Lung (tissue), 17 donors: ENCODE measurements at places on chromosomes 3 and 15. TPM values are rescaled to one million over a fixed set of nuclear protein-coding genes. Genes with fewer than 3 reads are reported as not detected.

DNA sequence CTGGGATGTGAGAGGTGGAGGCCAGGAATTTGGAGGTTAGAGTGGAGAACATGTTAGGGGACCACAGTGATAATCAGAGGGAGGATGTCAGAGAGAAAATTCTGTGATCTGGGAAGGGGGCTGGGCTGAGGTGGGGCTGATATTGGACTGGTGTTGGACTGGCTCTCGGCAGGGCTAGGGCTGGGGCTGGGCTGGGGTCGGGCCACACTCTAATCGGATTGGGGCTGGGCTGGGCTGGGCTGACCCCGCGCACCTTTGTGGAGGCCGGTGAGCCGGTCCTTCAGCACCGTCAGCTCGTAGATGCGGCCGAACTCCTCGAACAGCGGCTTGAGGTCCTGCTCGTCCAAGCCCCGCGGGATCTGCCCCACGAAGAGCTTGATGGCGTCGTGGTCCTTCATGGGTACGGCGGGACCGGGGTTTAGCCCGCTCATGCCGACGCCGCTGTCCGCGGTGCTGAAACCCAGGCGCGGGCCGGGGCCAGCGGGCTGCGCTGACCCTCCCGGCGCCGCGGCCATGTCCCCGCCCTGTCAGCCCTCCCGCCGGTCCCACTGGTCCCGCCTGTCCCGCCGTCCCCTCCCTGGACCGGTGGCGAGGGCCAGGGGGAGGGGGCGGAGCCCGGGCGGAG lies 485 bp downstream of the CELF6 start:
- no peaks in the 10 kb centered on the region for H3K27me3 ChIP-seq
- no peaks in the 10 kb centered on the region for H3K4me1 ChIP-seq
- H3K36me3 ChIP-seq = no peaks in the 10 kb centered on the region
- DNase-seq = peak; percentile 89
- no peak overlapping the region for H3K27ac ChIP-seq

DNA sequence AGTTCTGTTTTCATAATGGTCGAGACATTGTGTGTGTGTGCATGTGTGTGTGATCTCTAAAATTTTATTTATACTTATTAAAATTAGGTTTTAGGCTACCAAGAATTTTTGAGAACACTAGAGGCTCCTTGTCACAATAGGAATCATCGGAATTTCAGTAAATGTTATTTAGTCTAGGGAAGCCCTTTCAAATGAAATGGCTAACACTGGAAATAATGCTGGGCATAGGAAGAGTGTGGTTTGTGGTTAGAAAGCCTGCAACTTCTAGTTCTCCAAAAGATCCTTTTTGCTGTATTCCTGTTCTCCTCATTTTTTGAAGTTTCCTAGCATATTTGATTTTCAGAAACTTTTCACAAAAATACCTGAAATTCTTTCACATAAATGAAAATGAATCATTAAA lies 92.5 kb upstream of the MBNL1 start:
- no peak overlapping the region for H3K4me3 ChIP-seq
- no peaks in the 10 kb centered on the region for H3K36me3 ChIP-seq
- no peaks in the 10 kb centered on the region for H3K27me3 ChIP-seq
- H3K4me1 ChIP-seq = no peaks in the 10 kb centered on the region
- no peak overlapping the region for H3K27ac ChIP-seq
- DNase-seq = no peak

DNA sequence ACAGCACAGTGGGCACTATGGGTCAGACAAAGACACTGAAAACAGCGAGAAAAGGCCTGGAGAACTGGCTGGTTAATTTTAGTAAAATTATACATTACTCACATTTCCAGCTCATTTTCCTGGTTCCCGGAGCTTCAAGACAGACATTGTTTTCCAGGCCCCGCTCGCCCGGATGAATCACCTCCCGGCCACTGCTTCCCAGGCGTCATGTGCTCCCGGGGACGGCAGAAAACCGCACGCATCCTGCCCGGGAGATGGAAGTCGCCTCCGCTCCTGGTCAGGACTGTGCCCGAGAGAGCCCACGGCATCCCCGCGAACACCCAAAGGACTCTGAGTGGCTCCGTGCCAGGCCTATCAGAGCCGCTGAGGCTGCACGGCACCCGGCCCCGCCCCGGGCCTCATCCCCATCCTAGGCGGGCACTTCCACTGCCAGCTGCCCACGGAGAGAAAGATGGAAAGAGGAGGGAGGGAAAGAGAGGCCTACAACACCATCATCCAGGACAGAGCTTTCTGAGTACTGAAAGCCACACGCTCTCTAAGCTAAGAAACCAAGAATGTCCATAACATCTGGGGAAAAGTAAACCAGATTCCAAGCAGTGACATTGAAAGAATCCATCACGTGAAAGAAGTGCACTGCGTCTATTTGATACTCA lies 75.1 kb downstream of the VGLL4 start:
- H3K27me3 ChIP-seq = no peaks in the 10 kb centered on the region
- peak overlapping the region; percentile 82 for H3K27ac ChIP-seq

Gene PLA2G4D
- 0.15 TPM for total RNA-seq

- no peak overlapping the region for H3K4me3 ChIP-seq
- H3K36me3 ChIP-seq = no peaks in the 10 kb centered on the region
- no peak overlapping the region for H3K27ac ChIP-seq
- H3K27me3 ChIP-seq = no peaks in the 10 kb centered on the region
- H3K4me1 ChIP-seq = no peaks in the 10 kb centered on the region
Measured at GRCh38 chr15:95227235-95227634, 995.9 kb downstream of the MCTP2 start.

- no peak overlapping the region for H3K27ac ChIP-seq
- DNase-seq = no peak
- no peaks in the 10 kb centered on the region for H3K36me3 ChIP-seq
Measured at GRCh38 chr15:70014860-70015490, 82.7 kb downstream of the TLE3 start.

DNA sequence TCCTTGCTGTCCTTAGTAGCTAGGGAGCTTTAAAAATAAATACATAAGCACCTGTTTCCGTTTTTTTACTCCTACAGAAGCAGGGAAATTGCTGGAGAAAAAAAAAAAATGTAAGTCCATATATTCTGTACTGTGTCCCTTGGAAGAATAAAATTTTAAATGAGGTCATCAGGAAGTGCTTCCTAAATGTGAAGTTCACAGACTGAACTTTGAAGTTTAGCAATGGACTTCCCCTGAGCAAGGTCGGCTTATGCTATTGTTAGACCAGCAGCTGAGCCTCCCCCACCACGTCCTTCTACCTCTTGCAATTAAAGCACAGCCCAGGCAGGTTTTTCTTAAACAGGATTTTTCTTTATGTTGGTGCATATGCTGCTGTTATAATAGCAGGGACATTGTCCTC lies 26.3 kb downstream of the LIPC start:
- no peak overlapping the region for H3K4me3 ChIP-seq
- DNase-seq = peak; percentile 36
- no peaks in the 10 kb centered on the region for H3K27me3 ChIP-seq
- peaks cover 4% of the 10 kb centered on the region for H3K4me1 ChIP-seq
- peak overlapping the region; percentile 7 for H3K27ac ChIP-seq
- no peaks in the 10 kb centered on the region for H3K36me3 ChIP-seq

Gene CPLX3
- not detected for total RNA-seq

DNA sequence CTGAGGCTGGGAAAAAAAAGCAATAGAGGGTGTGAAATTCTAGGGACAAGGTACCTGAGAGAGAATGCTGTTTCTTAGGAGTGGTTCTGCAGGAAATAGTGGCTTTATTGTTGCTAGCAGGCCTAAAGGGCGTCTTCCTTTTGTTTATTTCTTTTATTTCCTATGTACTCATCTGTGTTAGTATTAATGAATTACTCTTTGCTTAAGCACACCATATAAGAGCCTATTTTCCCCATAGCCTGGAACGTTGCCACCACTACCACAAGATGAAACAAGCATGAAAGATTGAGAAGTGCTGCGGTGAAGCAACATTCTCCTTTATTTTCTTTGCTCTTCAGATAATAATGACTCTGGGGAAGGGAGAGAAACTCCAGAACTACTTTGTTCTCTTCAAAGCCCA lies 21.3 kb upstream of the GOLIM4 start:
- peak overlapping the region; percentile 46 for H3K27ac ChIP-seq
- H3K27me3 ChIP-seq = no peaks in the 10 kb centered on the region
- DNase-seq = peak; percentile 32

Gene A4GNT
- total RNA-seq = not detected

GRCh38 chr3:183265834-183266417 lies 12.9 kb downstream of the B3GNT5 start:
- H3K4me1 ChIP-seq = peaks cover 9% of the 10 kb centered on the region
- H3K27me3 ChIP-seq = no peaks in the 10 kb centered on the region
- no peak overlapping the region for H3K27ac ChIP-seq
- no peak overlapping the region for H3K4me3 ChIP-seq
- peaks cover 6% of the 10 kb centered on the region for H3K36me3 ChIP-seq

DNA sequence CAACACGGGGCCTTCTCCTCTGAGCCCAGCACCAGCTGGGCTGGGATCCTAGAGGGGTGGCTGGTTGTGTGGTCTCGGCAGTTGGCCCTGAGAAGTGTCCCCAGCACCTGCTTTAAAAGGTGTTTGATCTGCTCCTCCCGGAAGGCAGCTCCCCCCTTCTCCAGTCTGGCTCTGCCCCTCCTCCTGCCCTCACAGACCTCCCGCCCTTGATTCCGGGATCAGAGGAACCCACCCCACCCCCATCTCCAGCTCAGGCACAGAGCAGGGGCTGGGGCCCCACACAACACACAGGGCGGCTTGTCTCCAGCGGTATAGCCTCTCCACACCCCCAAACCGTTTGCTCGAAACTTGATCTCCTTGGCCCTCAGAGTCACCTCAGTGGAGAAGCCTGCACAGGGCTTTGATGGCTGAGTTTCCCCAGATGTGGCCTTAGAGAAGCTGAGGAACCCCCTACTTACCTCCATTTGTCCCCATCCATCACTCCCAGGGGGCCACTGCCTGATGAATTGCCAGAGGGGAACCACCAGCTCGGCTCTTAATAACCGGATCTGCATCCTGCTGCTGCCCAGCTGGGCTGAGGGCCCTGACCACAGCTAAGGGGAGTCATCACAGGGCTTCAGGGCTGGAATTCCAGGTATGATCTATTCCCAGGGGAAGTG lies 6.4 kb upstream of the STRA6 start:
- H3K27ac ChIP-seq = no peak overlapping the region
- DNase-seq = peak; percentile 68
- no peaks in the 10 kb centered on the region for H3K36me3 ChIP-seq
- no peaks in the 10 kb centered on the region for H3K27me3 ChIP-seq
- no peaks in the 10 kb centered on the region for H3K4me1 ChIP-seq

GRCh38 chr15:96585484-96586386 lies 255.2 kb downstream of the NR2F2 start:
- no peak overlapping the region for H3K27ac ChIP-seq
- H3K36me3 ChIP-seq = no peaks in the 10 kb centered on the region
- no peak overlapping the region for H3K4me3 ChIP-seq
- H3K4me1 ChIP-seq = no peaks in the 10 kb centered on the region

- no peak overlapping the region for H3K27ac ChIP-seq
- H3K4me1 ChIP-seq = peaks cover 11% of the 10 kb centered on the region
- DNase-seq = no peak
- peaks cover 23% of the 10 kb centered on the region for H3K36me3 ChIP-seq
- no peaks in the 10 kb centered on the region for H3K27me3 ChIP-seq
- H3K4me3 ChIP-seq = no peak overlapping the region
Measured at GRCh38 chr3:141399200-141399599, 30.9 kb downstream of the ZBTB38 start.

DNA sequence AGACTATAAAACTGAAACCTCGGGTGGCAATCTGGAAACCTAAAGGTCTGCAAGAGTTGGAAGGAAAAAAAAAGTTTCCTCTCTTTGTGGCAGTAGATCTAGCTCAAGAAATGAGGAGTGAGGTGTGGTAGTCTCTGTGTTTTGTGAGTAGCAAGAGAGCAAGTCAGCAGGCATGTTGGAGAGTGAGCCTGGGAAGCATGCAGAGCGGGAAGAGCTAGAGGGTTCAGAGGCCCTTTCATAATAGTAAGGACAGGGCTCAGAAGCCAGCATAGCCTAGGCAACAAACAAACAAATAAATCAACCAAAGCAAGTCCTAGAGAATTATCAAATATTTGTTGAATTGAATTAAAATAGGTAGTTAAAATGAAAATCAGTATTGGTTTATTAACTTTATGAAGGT lies 189.7 kb upstream of the CBLB start:
- H3K4me1 ChIP-seq = no peaks in the 10 kb centered on the region
- no peaks in the 10 kb centered on the region for H3K36me3 ChIP-seq
- no peaks in the 10 kb centered on the region for H3K27me3 ChIP-seq
- no peak overlapping the region for H3K4me3 ChIP-seq
- no peak for DNase-seq
- no peak overlapping the region for H3K27ac ChIP-seq

DNA sequence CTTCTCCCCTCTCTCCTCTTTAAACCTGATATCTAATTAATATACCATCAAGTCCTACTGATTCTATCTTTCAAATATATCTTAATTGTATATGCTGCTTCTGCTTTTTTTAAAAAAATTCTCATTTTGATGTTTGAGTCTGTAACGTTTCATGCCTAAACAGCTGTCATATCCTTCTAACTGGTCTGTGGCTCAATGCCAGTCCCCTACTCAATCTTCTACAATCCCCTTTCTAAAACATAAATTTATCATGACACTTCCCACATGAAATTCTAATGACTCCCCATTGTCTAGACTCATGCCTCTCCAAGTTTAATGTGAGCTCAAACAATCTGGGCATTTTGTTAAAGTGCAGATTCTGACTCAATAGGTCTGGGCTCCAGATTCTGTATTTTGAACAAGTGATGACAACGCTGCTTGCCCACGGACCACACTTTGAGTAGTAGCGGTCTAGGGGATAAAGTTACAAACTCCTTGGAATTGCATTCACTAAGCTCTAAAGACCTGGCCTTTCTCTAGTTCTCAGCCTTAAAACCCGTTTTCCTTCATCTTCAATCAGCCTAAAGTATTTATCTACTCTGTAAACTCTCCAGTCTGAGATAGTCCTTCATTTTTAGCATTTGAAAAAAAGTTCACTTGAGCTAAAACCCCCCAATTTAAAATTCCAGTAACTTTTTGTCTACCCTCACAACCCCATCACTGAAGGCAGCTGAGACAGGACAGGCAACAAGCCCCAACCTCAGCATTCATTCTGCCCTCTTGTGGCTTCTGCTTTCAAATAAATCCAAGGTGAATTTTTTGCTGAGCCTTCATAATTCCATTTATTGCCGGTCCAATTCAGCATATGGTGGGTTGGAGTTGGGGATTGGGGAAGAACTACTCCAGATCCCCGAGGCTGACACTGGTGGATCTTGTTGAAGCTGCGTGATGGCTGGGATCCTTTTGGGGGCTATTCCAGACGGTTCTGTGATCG lies 88.1 kb upstream of the THRB start:
- no peak overlapping the region for H3K27ac ChIP-seq
- no peaks in the 10 kb centered on the region for H3K27me3 ChIP-seq
- H3K4me1 ChIP-seq = no peaks in the 10 kb centered on the region

- no peak overlapping the region for H3K4me3 ChIP-seq
- H3K27me3 ChIP-seq = no peaks in the 10 kb centered on the region
- H3K4me1 ChIP-seq = no peaks in the 10 kb centered on the region
- no peak overlapping the region for H3K27ac ChIP-seq
Measured at GRCh38 chr3:116039651-116039985, 405.7 kb downstream of the LSAMP start.
